Forelimb muscle (tissue), 1 donor: ENCODE measurements at places on chromosomes 7 and 10.

GRCh38 chr7:84591897-84592296, 397.3 kb upstream of the SEMA3A start:
- no peak for DNase-seq

- DNase-seq = no peak
These were observed 90.3 kb upstream of the PARD3 start for GRCh38 chr10:34905200-34905927.

- DNase-seq = no peak
These were observed 45.2 kb downstream of the KIAA1217 start for GRCh38 chr10:24254180-24254579.

GRCh38 chr10:110803830-110804338, 67.8 kb upstream of the PDCD4 start:
- no peak for DNase-seq

DNA sequence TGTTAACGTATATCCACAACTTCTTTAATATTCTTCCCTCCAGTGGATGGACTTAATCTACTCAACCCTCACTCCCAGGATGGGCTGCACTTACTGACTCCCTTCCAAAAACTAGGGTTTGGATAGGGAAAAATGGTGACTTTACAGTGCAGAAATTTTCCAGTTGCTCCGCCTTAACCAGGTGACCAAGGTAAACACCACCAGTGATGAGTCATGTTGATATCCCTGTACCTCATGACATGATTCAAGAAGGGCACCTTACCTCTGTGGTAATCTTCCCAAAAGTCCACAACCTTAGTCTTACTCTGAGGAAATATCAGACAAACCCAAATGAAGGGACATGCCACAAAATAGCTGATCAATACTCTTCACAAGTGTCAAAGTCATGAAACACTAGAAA, 3.5 kb upstream of the GSTK1 start:
- DNase-seq = no peak

DNA sequence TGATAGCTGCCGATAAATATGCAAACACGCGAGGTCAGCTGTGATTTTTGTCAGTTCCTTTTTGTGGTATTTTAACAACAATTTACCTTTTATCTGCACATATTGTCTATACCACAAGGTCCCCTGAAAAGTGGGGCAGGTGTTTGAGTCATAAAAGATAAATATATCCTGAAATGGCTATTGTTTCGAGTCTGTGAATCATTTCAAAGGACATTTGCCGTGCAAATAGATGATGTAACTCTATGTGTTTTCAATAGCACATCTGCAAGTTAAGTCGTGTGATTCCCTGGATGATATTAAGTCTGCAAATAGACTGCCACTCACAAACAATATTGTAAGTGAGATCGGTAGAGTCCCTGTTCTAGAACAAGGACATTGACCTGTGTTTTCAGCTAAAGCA, 193.0 kb upstream of the PITRM1 start:
- no peak for DNase-seq

DNA sequence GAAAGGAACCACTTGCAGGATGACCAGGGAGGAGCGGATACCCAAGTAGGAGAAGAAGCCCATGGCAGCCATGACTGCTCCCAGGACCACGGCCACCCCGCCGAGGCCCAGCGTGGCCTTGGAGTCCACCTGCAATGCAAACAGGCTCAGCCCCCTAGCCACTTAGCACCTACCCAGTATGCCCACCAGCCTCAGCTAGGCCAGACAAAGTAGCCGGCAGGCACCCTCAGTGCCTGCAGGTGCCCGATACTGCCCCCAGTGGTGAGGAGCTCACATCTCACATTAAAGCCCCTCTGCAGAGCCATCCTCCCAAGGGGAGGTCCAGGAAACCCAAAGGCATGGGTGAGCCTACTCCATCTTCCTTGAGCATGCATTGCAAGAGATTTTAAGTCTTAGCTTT, 6.6 kb downstream of the NPC1L1 start:
- no peak for DNase-seq

- no peak for DNase-seq
These were observed 96.1 kb upstream of the ASAH2 start for GRCh38 chr10:50347394-50347802.

GRCh38 chr7:75626954-75627353, 111.8 kb downstream of the HIP1 start:
- no peak for DNase-seq

GRCh38 chr10:37865957-37866803, 8.8 kb upstream of the ZNF248 start:
- DNase-seq = no peak

DNA sequence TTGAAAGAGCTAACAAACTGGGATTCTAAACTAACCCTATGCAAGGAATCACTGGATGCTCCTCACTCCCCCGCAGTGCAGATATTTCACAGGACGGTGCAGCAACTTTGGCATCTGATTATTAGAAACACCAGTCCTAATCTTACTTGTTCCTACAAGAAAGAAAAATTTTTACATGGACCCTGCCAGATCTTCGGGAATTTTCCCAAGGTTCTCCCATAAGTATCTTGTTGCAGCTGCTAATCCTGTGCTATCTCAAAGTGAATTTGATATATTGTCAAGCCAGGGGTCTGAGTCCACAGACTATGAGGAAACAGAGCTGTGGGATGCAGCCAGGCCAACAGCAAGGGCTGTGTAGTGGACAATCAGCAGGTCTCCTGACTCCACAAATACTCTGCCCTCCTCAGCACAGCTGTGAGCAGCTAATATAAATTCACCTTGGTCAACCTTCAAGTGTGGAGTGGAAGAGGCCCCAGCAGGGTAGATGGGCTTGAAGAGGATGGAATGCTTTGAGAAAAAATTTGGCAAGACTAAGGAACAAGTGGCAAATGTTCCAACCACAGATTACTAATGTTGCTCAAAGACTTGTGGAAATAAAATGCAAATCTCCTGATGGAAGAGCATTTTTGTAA, 25.6 kb downstream of the VSTM4 start:
- DNase-seq = no peak

DNA sequence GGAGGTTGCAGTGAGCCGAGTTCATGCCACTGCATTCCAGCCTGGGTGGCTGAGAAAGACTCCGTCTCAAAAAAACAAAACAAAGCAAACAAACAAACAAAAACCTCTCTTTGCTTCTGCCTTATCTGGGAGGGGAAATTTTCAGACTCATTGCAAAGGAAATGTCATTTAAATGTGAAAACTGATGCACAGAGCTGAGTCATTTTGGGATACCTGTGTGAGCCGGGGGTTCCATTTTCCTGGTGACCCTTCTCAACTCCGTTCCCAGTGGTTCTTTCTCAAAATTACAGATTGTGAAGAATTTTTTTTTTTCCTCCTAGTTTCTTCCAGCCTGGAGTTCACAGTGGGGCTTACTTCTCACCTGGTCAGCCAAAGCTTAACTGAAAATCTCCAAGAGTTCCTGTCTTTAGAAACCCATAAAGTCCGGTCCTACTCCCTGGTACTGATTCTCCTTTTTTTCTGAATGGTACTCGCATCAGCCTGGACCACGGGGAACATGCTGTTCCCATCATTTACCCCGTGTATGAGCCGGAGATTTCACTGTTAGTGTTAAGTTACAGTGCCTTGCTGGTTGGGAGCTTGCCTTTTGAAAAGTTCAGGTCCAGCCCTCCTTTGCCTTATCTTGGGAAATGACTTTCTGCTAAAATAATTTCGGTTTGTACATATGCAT, 56.9 kb downstream of the RBM20 start:
- DNase-seq = no peak

GRCh38 chr7:74223711-74224510, 14.1 kb downstream of the LAT2 start:
- DNase-seq = no peak

DNA sequence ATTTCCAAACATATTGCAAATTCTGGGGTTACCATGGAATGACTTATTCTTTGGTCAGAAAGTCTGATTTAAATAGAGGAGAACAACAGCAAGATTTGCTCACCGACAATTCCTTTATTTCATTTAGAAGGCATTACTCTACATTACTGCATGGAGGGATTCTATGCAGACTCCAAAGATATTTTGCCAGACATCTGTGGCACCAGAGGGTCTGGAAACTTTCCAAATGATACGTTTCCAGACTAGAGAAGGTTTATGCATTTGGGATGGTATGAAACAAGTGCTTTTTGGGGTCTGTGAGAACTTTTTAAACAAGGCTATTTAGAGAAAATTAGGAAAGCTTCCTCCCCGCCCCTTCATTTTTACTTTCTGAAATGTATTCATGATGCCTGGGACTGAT, 125.3 kb downstream of the SAMD9 start:
- DNase-seq = no peak

GRCh38 chr10:3172081-3172445, 519 bp downstream of the PITRM1 start:
- no peak for DNase-seq

- DNase-seq = no peak
These were observed 162.9 kb upstream of the TCERG1L start for GRCh38 chr10:131474416-131474815.

DNA sequence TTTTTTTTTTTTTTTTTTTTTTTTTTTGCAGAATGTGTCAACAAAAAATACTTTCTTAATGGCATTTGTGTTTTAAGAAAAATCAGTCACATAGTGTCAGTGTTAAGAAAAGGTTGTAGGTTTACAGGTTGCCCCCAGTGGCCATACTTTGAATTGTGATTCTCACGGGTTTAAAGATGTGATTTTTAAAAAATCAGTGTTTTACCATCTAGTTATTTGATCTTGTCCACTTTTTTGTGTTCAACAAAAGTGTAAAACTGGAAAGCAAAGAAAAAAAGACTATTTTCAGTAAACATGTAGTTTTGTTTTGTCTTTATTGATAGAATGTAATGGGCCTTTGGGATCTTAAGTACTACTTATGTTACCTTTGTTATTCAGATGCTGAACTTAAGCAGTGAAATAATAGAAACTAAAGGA, 25.7 kb downstream of the SUV39H2 start:
- no peak for DNase-seq
